Activated T-cell treated with anti-CD3 and anti-CD28 coated beads for 1 hour (primary cell): ENCODE measurements at places on chromosomes 13 and 19.

GRCh38 chr13:66509175-66509574 is 721.0 kb downstream of the PCDH9 start:
- no peak for DNase-seq

DNA sequence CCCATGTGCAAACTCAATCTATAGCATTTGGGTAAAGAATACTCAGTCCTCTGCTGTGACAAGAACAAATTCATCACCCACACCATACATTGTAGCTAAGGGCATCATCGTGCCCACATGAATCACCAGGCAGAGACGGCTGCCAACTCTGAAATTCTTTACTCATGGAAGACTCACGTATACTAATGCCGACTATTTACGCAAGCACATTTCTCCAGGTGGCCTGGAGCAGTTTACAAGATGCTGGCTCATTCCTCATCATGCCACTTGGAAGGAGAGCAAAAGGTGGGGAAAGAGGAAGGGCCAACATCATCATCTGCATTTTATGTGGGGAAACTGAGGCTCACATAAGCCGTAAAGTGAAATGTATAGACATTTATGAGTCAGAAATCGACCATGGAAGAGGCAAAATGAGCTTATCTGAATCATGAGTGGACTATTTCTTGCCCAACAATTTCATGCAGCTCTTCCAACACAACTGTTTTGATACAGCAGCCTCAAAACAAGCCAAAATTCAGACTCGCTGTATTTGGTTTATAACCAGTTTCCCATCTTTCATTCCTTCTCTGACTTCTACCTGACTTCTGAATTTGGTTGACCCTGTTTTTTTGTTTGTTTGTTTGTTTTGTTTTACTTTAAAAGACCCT is 213.9 kb upstream of the SERP2 start:
- DNase-seq = no peak

GRCh38 chr13:110346661-110347067 is 39.6 kb downstream of the COL4A2 start:
- no peak for DNase-seq

DNA sequence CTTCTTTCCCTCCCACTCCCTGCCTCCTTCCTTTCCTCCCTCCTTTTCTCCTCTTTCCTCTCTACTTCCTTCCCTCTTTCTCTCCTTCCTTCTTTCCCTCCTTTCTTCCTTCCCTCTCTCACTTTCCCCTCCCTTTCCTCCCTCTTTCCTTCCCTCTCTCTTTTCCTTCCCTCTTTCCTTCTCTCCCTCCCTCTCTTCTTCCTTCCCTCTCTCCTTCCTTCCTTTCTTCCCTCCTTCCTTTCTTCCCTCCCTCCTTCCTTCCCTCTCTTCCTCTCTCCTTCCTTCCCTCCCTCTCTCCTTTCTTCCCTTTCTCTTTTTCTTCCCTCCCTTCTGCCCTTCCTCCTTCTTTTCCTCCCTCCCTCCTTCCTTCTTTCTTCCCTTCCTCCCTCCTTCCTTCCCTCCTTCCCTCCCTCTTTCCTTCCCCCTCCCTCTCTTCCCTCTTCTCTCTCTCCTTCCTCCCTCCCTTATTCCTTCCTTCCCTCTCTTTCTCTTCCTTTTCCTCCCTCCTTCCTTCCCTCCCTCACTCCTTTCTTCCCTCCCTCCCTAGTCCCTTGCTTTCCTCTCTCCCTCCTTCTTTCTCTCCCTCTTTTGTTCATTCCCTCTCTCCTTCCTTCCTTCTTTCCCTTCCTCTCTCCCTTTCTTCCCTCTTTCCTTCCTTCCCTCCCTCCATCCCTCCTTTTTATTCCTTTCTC is 443.9 kb downstream of the ZNF536 start:
- no peak for DNase-seq

DNA sequence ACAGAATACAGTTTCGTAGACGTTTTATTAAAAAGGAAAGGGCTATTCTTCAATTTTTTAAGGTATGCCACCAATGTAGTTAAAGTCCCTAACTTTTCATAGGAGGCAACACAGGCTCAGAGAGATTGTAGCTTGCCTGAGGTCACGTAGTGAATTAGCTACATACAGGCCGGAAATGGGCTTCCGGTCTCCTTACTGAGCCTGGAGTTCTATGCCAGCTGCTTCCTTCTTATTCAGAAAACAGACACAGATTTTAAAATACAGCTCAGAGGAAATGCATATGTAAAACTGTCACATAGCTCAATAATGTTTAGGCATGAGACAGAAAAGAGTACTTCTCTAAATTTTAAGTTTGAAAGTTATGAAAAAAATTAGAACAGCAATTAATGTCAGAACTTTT is 85.4 kb upstream of the TUBA3C start:
- no peak for DNase-seq

DNA sequence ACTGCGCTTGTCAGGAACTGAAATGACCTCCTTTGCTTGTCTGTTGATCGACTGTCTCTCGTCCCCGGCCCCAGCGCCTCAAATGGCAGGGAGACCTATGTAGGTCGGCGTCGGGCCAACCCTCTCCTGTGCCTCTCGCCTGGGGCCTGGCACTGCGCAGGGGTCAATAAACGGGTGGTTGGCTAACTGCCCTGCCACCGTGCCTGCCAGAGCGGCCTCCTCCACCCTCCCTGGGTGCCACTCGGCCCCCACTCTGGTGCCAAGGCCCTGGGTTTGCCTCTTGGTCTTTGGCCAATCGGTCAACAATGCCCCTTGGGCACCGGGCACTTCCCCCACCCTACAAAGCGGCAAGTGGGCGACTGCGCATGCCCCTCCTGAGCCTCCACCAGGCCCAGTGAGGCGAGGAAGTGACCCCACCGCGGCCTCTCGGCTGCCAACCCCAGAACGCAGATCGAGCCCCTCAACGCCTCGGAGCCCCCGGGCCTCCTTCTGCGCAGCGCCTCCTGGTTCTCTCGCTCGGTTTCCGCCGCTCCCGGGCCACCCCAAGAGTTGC is 1.1 kb downstream of the KEAP1 start:
- DNase-seq = no peak

- no peak for DNase-seq
Measured at GRCh38 chr19:11596156-11596555, 1.1 kb upstream of the ZNF627 start.

DNA sequence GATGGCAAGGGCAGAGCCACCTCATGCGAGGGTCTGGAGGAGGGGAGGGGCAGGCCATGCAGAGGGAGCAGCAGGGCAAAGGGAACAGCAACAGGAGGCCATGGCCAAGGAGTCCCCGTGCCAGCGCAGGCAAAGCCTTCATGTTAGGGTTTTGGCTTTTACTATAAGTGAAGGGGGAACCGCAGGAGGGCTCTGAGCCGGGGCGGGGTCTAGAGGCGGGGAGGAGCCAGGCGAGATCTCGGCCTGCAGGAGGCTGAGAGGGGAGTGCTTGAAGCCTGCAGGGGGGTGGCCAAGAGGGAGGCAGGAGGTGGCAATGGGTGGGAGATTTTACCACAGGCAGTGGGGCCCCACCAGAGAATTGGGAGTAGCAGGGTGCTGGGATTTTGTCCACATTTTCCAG is 6.3 kb downstream of the ARHGAP33 start:
- DNase-seq = no peak

DNA sequence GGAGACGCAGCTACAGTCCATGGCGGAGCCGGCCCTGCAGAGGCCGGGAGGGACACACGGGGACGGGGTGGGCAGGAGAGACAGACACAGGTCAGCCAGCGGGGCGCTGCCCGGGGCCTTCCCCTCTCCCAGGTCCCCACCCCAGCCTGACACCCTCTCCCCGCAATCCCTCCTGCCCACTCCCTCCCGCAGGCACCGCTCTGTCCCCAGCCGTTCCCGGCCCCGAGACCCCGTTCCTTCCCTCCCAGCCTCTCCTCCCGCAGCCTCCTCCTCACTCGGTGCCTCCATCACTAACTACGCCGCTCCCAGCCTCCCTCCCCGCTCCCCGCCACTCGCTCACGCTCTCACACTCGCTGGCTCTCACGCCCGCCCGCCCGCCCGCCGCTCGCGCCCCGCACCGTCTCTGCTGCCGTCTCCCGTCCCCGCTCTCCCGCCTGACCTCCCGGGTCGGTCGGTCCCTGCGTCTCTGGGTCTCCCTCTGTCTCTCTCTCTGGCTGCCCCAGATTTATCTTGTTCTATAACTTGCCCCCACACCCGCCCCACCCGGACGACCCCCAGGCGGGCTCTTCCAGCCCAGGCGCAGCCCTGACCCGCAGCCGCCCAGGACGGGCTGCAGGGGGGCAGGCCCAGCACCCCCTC is 15.2 kb downstream of the ERFL start:
- DNase-seq = no peak

DNA sequence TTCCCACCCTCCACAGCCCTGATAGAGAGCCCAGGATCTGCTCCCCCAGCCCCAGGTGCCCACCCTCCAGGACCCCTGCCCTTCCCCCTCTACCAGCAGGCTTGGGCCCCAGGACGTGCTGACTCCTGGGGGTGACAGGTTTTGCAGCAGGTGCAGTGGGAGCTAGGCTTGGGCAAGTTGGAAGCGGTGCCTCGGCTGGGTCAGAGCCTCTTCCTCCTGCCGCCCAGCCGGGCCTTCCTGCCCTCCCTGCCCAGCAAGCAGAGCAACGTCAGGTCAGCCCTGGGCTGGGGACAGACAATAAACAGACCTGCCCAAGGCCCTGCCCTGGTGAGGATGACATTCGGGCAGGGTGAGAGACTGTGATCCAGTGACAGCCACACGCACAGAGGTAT is 9.2 kb upstream of the NCCRP1 start:
- no peak for DNase-seq

DNA sequence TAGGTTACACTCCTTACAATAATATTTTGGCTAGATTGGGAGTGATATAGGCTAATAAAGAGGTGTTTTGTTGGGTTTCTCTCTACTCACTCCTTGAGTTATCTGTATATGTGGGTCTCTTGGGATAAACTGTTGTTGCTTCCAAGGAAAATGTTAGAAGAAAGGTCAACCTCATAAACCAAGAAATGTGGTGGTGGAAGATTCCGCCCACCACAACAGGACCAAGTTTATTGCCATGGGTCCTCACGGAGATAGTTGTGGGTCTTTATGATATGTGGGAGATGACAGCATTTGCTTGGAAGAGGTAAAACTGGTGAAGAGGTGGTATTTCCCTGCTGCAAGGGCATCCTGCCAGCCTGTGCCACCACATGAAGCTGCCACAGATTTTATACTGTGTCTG is 259.6 kb downstream of the DCLK1 start:
- DNase-seq = no peak

DNA sequence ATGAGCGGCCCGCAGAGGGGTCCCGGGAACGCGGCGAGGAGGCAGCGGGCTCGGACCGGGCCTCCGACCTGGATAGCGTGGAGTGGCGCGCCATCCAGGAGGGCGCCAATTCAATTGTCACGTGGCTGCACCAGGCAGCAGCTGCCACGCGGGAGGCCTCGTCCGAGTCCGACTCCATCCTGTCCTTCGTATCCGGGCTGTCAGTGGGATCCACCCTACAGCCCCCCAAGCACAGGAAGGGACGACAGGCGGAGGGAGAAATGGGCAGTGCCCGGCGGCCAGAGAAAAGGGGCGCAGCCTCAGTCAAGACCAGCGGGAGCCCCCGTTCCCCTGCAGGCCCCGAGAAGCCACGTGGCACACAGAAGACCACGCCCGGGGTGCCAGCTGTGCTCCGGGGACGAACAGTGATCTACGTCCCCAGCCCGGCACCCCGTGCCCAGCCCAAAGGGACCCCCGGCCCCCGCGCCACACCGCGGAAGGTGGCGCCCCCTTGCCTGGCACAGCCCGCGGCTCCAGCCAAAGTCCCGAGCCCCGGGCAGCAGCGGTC is 10.7 kb downstream of the C19orf25 start:
- DNase-seq = no peak

DNA sequence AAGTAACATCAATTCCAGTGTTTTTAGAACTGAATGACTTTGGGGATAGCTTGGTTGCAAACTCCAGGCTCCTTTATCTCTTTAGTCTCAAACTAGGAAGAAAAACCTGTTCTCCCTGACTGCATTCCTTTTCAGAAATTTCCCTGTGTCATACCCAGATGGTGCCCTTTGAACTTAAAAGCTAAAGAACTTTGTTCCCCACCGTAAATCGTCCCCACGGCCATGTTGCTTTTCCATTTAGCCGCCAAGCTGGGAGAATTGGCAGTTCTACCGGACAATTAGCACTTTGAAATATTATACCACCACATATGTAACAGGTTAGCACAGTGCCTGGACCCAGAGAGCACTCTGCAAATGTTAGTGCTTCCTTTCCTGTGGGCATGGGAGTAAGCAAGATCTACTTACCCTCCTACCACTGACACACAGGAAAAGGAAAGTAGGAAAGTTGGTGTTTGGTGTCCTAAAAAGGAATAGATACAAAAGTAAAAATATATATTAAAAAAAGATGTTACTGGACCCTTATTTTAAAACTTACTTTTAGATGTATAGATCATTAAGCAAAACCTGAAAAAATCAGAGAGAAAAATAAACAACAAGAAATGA is 191.9 kb upstream of the MIR17HG start:
- DNase-seq = no peak

GRCh38 chr19:16023146-16023915 is 53.0 kb upstream of the TPM4 start:
- DNase-seq = no peak

GRCh38 chr19:31355665-31356289 is 6.5 kb upstream of the TSHZ3 start:
- DNase-seq = no peak

GRCh38 chr13:104160536-104160935 is 1094.3 kb upstream of the SLC10A2 start:
- no peak for DNase-seq

- DNase-seq = no peak
Measured at GRCh38 chr13:77986713-77987112, 68.1 kb upstream of the EDNRB start.

- DNase-seq = no peak
Measured at GRCh38 chr19:46283771-46284170, 13.1 kb upstream of the HIF3A start.

DNA sequence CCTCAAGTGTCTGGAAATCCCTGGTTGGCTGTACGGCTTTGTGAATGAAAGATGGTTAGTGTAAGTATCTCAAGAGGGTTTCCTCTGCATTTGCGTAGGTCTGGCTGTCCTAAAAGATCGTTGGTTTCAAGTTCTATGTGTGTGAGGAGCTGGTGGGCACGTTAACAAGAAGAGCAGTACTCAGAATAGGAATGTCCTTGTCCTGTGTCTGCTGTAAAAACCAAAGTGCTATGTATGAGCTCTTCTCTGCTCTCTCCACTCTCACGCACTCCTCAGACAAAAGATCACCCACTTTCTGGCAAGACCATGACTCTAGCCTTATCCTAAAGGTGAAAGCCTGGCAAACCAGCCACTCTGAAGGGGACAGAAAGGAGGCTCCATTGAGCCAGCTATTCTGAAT is 39.1 kb downstream of the USP12 start:
- DNase-seq = no peak

- DNase-seq = no peak
Measured at GRCh38 chr19:50315773-50316448, 13.3 kb downstream of the KCNC3 start.

DNA sequence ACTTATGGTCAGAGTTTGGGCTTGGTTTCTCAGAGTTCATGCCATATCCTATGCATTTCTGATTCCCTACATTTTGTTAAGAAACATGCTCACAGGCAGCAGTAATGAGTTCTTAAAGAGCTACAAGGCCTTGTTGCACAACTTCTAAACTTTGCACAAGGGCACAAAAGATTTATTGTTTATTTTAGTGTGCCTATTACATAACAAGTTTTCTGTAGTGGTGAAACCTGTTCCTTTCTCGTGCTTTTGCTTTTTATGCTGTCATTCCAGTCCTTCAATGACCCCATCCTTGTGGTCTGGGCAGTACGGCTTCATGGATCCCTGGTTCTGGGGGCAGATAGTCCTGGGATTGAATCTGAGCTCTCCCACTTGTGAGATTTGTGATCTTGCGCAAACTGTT is 17.8 kb downstream of the ZNF507 start:
- DNase-seq = no peak

GRCh38 chr19:35509861-35510625 is 3.4 kb downstream of the DMKN start:
- peak; percentile 73 for DNase-seq
